Central memory CD4-positive, alpha-beta T cell (primary cell): ENCODE measurements at places on chromosomes 2 and 18.

DNA sequence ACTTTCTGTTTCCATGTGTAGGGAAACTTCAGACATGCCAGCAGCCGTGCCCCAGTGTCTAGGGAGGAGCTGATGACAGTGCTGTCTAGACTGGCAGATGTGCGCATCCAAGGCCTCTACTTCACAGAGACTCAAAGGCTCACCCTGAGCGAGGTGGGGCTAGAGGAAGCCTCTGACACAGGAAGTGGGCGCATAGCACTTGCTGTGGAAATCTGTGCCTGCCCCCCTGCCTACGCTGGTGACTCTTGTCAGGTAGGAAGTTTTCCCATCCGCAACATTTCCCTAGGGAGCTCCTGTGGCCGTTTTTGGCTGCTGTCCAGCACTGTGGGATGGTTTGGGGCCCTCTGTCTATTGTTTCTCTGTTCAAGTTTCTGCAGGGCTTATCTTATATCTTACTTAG, 143.1 kb upstream of the TTC39C start:
- DNase-seq = peak; percentile 80

GRCh38 chr18:37261246-37261840, 304.3 kb downstream of the CELF4 start:
- no peak for DNase-seq

DNA sequence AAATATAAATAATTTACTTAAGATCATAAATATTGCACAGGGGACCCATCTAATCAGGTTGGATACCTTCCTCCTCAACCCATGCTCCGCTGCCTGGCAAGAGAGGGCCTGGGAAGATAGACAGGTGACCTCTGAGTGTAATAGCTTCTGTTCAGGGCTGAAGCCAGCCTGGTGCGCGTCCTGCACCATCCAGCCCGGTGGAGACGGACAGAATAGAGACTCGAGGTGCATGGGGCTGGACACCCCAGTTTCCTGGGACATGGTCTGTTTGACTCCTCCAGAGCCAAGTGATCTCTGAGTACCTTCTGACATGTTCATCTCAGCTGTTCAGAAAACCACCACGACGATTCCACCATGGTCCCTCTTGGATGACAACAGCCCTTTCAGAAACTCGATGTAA, 209.3 kb upstream of the MYT1L start:
- DNase-seq = no peak

GRCh38 chr2:17736989-17737388, 16.6 kb downstream of the SMC6 start:
- no peak for DNase-seq

DNA sequence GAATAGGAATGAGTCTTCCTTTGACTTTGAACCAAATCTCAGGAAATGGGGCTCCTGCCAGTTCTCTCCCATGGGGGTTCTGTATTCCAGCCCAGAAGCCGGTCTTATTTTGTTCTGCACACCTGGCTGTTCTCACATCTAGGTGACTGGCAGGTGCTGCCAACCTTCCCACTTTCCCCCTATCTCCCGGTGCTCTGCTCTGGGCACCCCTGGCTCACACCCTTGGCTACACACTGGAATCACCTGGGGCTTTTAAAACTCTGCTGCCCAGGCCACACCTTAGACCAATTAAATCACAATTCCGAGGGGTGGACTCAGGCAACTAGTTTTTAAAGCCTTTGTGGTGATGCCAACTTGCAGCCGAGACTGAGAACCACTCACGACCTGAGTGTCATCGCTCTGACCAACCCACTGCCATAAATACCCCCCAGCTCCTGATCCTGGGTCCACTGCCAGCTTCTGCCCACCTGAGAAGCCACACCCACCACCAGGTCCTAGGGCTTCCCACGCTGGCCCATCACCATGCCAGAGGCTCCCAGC, 69.2 kb downstream of the KCNF1 start:
- DNase-seq = no peak

DNA sequence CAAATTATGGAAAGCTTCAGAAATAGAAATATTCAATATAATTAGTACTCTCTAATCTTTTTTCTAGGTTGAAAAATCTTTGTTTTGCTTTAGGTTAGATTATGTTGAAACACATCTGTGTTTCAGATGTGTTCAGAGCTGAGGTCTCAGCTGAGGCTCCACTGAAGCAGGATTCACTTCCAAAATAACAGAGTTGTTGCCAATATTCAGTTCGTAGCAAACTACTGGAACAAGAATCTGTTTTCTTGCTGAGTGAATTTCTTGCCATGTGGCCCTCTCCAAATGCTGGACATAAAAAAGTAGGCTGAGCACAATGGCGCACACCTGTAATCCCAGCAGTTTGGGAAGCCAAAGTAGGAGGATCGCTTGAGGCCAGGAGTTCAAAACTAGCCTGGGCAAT, 8.7 kb downstream of the PHOSPHO2 start:
- no peak for DNase-seq

- no peak for DNase-seq
These were observed 763 bp downstream of the CCDC141 start for GRCh38 chr2:179049203-179049545.

- no peak for DNase-seq
These were observed 11.8 kb downstream of the PLEKHM3 start for GRCh38 chr2:208013285-208014178.

- DNase-seq = no peak
These were observed 86.8 kb upstream of the HS6ST1 start for GRCh38 chr2:128405467-128405900.

DNA sequence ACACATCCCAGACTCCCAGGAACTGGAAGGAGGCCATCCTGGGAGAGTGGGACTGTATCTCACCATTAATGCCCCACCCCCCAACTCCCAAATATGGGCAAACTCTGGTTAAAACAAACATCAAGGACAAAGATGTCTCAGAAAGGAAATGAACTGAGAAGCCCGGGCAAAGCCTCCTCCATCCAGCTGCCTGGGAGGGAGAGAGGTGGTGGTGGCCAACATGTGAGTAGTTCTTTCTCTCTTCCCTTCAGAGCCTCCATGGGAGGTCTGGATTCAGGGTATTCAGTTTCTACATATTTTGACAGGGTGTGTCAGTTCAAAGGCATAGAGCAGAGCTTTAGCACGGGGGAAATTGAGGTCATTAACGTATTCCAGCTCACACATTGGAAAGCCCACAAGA, 57.5 kb downstream of the CXCR4 start:
- DNase-seq = no peak

- no peak for DNase-seq
These were observed 389.5 kb upstream of the TNP1 start for GRCh38 chr2:217249121-217250012.

GRCh38 chr2:10400568-10400977, 47.6 kb downstream of the ODC1 start:
- DNase-seq = no peak
